Gastroesophageal sphincter (tissue), 4 donors: ENCODE measurements at places on chromosomes 11 and 22. TPM values are rescaled to one million over a fixed set of nuclear protein-coding genes. Genes with fewer than 3 reads are reported as not detected.

GRCh38 chr11:121300313-121300971 lies 7.9 kb downstream of the SC5D start:
- ATAC-seq: no peak

DNA sequence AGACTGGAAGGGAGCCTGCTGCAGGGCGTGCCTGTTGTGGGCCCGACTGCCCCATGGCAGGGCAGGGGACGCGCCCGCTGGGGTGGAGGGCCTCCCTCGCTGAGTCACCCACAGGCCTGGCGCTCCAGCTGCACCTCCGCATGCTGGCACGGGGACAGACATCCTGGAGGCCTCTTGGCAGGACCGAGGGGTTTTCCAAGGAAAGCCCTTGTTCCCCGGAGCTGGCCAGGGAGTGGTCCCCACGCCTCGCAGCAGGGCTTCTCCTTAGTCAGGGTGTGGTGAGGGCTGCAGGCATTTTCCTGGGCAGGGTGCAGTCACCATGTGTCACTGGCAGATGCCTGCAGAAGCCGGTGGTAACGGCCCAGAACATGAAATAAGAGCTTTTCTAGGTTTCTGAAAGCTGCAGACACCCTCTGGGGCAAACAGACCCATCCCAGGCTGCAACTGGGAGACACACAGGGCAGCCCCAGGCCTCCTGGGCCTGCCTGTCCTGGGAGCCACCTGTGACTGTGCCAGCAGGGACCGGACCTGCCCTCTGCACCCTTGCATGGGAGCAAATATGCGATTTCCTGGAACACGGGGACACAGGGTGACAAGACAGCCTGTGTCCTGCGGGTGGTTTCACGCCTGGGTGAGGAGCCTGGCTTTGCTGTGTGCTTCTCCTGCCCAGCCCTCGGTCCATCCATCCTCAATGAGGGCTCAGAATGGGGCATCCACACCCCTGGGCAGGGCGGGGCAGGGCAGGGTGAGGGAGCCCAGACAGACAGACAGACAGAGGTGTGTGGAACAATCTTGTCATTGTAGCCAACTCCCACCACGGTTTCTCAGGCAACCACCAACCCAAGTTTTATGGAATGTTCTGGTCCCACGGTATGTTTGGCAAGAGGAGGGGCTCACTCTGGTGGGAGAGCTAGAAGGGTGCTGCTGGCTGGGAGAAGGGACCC lies 43.2 kb upstream of the FADD start:
- no peak for ATAC-seq

- ATAC-seq: no peak
Observed at GRCh38 chr11:10641177-10641911, 52.2 kb downstream of the IRAG1 start.

Gene MMP7
- total RNA-seq: 36.7 TPM

GRCh38 chr22:24170188-24170587 lies 11.1 kb upstream of the SUSD2 start:
- peak; percentile 29 for ATAC-seq

Gene NXPE1
- not detected for total RNA-seq

GRCh38 chr22:23403720-23404688 lies 176.1 kb downstream of the IGLL1 start:
- no peak for ATAC-seq

GRCh38 chr11:116427903-116428637 lies 344.7 kb downstream of the BUD13 start:
- no peak for ATAC-seq

DNA sequence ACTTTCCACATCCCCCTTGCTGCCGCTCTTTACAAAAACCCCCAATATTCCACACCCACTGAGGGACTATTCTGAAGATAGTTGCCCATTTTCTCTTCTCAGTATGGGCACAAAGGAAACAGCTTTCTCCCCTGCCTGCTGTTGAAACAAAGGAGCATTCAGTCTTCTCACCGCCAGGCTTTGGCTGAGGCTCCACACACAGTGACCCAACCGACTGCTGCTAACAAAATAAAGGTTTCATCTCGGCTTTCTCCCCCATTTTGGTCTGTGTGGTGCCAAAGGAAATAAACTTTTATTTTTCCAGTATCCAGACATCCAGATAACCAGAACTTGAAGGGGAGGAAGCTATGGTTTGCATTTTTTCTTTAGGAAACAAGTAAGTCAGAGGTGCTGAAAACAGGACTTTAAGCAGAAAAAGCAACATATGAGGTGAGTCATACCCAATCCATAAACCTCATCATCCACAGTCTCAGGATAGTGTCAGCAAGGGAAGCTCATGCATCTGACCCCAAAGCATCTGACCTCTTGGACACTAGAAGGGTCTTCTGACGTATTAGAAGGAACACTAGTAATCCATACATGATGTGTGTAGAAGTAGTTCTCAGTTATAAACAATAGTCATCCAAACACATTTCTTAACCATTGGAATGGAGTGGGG lies 6.4 kb downstream of the CLMP start:
- peak; percentile 61 for ATAC-seq

DNA sequence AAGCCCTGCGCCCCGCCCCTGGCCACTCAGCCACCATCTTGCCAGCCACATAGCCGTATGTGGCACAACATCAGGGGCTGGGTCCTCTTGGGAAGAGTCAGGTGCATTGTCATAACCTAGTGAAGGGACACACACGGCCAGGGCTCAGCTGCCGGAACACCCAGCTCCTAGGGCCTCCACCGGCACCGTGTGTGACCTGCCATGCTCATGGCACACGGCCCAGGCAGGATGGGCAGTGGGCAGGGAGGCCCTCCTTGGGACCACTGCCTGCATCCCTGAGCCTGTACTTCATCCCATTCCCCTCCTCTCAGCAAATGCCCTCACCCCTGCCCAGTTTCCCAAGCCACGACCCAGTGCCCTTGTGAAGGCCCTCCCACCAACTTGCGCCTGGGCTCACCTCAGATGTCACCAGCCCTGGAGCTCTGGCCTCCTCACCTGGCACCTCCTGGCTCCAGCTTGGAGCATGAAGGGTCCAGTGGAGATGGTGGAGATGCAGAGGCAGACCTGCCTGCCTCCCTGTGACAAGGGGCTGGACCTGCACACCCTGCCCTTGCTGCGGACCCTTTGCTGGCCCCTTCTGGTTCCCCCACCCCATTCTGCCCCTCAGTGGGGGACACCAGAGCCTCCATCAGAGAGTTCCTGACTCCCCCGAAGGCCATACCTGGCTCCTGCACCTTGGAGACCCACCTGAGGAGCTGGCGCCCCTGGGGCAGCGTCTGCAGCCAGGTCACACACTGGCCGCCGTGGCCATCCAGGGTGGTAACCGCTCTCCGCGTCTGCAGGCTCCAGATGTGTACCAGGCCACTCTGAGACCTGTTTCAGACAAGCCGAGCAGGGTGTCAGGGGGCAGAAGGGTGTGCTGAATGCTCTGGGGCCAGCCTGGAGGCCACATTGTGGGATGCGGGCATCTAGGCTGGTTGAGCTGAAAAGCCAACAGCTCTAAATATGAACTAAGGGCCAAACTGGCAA lies 34.5 kb downstream of the GNB1L start:
- ATAC-seq: no peak

Gene HBG2
- total RNA-seq: not detected

DNA sequence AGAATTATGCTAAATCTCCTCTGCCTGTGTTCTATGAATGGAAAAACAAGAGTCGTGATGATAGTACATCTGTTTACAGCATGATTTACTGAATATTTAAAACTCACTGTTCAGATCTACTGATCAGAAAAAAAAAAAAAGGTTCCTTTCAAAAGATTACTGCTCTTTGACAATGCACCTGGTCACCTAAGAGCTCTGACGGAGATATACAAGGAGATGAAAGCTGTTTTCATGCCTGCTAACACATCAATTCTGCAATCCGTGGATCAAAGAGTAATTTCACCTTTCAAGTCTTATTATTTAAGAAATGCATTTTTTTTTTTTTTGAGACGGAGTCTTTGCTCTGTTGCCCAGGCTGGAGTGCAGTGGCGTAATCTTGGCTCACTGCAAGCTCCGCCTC lies 30.7 kb downstream of the CLTCL1 start:
- ATAC-seq: no peak

Gene OR5T2
- total RNA-seq: 0.35 TPM

Gene SAMM50
- total RNA-seq: 33.4 TPM

DNA sequence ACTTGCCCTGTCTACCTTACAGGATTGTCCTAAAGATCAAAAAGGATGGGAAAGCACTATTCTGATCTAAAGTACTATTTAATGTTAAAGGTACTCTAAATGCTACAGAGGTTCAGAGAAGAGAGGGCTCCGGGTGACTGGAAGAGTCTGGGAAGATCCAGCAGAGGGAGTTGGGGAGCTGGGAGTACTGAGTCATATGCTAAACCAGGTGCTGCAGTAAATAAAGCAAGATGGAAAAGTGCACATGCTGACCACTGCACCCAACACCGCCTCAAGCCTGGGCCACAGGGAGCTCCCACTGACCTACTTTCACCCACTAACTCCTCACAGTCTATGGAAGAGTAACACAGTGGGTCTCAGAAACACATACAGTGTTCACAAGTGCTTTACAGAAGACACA lies 49.3 kb downstream of the WT1 start:
- ATAC-seq: no peak

- no peak for ATAC-seq
Observed at GRCh38 chr11:123228496-123229163, 33.6 kb upstream of the CLMP start.

GRCh38 chr11:44611687-44612434 lies 46.4 kb downstream of the CD82 start:
- peak; percentile 51 for ATAC-seq

- ATAC-seq: no peak
Observed at GRCh38 chr11:11807811-11808782, 33.7 kb upstream of the USP47 start.

DNA sequence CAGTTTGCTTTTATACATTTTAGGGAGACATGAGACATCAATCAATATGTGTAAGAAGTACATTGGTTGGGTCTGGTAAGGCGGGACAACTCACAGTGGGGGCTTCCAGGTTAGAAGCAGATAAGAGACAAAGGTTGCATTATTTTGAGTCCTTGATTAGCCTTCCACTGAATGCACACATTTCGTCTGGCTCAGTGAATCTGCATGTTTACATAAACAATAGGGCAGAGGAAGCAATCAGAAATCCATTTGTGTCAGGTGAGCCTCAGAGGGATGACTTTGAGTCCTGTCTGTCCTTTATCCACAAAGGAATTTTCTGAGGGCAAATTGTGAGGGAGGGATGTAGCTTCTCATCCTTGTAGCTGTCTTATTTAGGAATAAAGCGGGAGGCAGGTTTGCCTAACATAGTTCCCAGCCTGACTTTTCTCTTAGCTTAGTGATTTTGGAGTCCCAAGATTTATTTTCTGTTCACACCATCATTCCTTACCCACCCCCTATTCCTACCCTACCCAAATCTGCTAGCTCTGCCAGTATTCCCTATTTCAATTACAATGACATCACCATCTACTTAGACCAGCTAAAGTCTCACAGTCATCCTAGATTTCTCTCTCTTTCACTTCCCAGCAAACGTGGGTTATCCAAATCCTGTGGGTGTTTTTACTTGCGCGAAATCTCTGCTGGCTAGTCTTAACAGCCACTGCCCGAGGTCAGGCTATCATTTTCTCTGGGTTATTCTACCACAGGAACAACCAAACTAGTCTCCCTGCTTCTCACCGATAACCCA lies 2.9 kb downstream of the SC5D start:
- no peak for ATAC-seq

GRCh38 chr11:16603890-16604793 lies 134.3 kb upstream of the C11orf58 start:
- peak; percentile 54 for ATAC-seq

Gene MOV10L1
- not detected for total RNA-seq

Gene PRR14L
- total RNA-seq: 18.0 TPM

DNA sequence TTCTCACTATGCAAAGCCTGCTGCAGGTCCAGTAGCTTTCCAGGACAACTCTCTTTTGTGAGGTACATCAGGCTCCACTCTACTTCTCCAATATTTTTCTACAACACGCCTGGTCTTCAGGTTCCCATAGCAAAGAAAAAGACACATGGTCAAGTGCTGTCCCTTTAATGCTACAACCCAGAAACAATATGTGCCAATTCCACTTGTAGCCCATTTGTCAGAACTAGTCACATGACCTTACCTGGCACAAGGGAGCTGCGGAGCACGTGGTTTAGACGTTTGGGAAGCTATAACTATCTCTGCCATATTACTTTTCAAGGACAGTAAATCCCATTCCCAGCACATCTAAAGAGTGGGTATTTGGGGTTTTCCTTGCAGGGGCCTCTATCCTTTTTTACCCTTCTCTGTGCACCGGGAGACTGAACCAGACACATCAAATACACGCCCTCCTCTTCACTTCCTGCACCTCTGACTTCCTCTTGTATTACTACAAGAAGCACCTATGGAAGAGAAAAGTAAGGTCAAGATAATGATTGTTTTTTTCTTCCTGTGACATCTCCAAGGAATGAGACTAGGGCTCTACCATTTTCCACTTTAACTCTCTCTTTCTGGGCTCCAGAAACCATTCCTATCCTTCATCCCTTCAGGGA lies 237.6 kb downstream of the ETS1 start:
- no peak for ATAC-seq

- no peak for ATAC-seq
Observed at GRCh38 chr11:14117632-14118031, 155.1 kb downstream of the SPON1 start.

GRCh38 chr11:76880314-76880713 lies 19.6 kb downstream of the ACER3 start:
- ATAC-seq: no peak

DNA sequence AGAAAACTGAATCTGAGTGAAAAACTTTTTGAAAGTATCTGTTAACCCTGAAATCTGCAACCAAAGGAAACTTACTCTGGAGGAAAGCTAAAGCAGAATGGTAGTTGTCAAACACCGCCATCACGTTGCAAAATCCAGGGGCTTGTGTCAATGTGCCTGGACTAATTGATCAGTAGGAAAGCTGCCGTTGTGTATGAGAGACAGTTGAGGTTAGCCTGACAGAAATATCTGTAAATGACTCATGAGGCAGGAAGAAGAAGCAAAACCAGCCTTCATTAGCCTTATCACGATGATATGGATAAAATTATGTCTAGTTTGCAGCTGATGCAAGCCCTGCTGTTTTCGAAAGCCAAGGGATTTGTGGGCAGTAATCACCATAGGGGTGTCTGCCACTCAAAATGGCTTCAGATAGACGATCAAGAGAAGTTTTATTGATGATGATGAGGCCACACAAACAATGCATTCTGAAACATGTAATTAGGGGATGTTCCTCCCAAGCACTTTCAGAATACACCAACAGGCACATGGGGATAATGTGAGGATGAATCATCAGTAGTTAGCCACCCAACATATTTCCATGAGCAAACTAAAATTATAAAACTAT lies 8.9 kb downstream of the SCGB1A1 start:
- ATAC-seq: no peak

DNA sequence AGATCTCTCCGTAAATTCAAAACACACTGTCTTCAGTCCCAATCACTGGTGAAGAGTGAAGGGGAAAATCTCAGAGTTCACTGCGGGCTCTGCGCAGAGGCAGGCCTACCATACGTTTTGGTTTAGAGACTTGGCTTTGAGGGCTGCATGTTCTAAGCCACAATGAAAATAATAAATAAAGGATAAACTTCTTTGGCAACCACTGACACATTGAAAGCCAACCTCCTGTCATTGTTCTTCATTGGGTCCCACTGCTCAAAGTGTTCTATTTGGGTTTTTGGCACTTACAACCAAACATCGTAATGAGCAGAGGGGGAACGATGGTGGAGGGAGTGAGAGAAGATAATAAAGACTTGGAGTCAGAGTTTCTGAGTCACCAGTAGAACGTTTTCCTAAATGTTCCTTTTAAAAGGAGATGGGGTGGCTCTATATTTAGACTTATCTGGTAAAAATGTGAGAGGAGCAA lies 472.9 kb downstream of the SOX6 start:
- no peak for ATAC-seq

GRCh38 chr11:125223901-125224361 lies 59.4 kb downstream of the PKNOX2 start:
- ATAC-seq: no peak

- no peak for ATAC-seq
Observed at GRCh38 chr11:116602637-116602942, 170.2 kb downstream of the BUD13 start.
